Hair follicle dermal papilla cell (primary cell): ENCODE measurements at places on chromosomes 7 and 10. TPM values are rescaled to one million over a fixed set of nuclear protein-coding genes. Genes with fewer than 3 reads are reported as not detected.

NPY gene
- not detected in 2 replicates for total RNA-seq

HTR5A gene
- not detected in 2 replicates for total RNA-seq

ASB10 gene
- not detected in 2 replicates for total RNA-seq

RAPGEF5 gene
- total RNA-seq: 0.49 and 0.85 TPM in 2 replicates

PAX2 gene
- not detected in 2 replicates for total RNA-seq

MINDY4 gene
- 14.2 and 14.8 TPM in 2 replicates for total RNA-seq

UCMA gene
- total RNA-seq: not detected in 2 replicates
